ENCODE measurements at places on chromosomes 1 and 21.

DNA sequence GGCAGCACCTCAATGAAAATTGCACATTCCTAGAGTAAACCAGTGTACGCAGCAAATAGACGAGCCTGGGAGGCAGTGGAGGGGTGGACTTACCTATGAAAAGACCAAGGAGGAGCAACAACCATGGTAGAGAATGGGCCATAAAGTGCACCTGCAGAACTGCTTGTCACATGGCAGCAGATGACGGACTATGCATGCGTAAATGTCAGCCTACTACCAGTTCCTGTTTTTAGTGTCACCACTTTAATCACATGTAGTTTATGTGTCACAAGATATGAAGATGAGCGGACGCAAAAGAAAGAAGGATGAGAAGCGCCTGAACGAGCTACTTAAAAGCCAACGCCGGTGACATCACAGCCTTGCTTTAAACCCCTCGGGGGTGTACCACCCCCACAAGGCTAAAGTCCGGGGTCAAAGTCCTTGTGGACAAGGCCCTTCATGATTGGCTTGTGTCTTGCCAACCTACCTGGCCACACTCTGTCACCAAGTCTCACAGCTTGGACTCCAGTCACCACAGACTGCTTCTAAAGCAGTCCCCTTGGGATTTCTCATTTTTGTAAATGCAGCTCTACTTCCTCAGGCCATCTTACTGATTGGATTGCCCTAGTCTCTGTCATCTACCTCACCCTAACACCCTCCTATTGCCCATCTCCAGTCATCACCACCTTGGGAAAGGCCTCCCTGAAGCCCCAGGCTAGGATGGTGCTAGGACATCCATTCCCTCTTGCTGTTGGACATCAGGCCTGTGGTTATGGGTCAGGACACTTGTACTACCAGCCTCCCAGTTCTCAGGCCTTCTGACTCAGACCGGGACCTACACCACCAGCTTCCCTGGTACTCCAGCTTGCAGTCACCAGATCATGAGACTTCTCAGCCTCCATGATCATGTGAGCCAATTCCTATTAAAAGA is 6.0 kb upstream of the LY9 start:
- DNase-seq: no peak

DNA sequence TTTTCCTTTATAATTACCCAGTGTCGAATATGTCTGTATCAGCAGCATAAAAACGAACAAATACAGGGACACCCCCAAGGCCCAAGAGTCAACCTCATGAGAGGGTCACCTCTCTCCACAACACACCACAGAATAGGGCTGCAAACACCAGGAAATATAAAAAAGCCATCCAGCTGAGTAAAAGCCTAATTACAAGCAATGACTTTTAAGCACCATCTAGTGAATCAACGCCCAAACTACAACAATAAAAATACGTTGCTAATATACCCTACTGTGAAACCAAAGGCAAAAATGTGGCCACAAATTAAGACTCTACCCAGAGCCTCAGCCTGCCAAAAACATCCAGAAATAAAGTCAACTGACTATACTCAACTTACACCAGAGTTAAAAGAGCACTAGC is 817.9 kb upstream of the NEGR1 start:
- DNase-seq: no peak

DNA sequence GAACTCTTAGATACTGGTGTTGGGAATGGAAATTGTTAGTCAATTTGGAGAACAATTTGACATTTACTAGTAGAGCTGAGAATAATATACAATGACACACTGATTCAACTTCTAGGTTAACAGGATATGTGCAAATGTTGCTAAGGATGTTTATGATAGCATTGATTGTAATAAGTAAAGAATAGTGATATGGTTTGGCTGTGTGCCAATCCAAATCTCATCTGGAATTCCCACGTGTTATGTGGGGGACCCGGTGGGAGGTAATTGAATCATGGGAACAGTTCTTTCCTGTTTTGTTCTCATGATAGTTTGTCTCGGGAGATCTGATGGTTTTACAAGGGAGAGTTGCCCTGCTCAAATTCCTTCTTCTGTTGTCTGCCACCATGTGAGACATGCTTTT is 302.4 kb upstream of the TMPRSS15 start:
- DNase-seq: peak; percentile 4

- DNase-seq: no peak
Measured at GRCh38 chr21:41548781-41549180, 40.8 kb upstream of the TMPRSS2 start.
